ENCODE measurements at places on chromosomes 1 and 21.

GRCh38 chr1:1182491-1183220, 9.0 kb downstream of the TTLL10 start:
- no peak for DNase-seq

DNA sequence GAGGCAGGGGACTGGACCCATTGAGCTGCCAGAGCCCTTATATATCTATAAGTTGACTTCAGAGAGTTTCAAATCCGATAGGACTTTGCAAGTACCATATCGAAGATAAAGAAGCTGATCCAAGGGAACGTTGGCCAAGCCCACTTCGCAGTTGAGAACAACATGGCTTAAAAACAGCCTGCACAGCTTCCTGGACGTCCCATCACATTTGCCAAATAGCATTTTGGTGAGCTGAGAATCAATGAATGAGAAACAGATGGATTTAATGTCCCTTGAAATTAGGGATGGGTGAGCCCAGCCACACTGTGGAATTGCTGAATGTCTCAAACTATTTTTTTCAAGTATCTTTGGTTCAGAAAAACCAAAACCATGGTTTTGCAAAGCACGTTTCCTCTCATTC, 64.8 kb downstream of the KCNJ15 start:
- no peak for DNase-seq

- DNase-seq = no peak
Observed at GRCh38 chr1:5622412-5622811, 369.8 kb downstream of the NPHP4 start.

DNA sequence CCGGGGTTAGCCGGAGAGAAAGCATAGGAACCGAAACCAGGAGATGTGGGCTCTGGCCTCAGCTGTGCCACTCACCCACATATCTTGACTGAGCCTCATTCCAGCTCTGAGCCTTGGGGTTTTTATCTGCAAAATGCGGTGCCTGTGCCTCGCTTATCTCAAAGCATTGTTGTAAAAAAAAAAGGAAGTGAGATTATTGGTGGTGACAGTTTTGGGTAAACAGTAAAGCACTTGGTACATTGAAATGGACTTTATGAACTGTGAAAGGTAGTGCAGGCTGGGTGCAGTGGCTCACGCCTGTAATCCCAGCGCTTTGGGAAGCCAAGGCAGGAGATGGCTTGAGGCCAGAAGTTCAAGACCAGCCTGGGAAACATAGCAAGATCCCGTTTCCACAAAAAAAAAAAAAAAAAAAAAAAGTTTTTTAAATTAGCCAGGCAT, 3.8 kb downstream of the PTAFR start:
- DNase-seq = no peak

DNA sequence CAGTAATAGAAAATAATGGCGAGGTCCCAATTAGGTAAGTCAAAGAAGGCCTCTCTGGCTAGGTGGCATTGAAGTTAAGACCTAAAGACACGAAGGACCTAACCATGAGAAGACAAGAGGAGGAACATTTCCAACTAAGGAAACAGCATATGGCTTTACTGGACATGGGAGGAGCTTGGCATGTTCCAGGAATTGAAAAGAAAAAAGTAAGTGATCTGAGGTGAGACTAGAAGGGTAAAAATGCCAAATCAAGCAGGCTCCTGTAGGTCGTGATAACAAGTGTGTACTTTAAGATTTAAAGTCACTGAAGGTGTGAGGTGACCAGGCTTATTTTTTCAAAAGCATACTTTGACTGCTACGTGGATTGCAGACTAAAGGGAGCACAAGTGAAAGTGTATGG, 13.4 kb upstream of the CLCC1 start:
- no peak for DNase-seq

- no peak for DNase-seq
Observed at GRCh38 chr21:45022736-45023135, 51.6 kb upstream of the ADARB1 start.

- no peak for DNase-seq
Observed at GRCh38 chr1:236066828-236067386, 2.0 kb upstream of the NID1 start.

GRCh38 chr1:36305915-36306209, 306 bp upstream of the SH3D21 start:
- no peak for DNase-seq

DNA sequence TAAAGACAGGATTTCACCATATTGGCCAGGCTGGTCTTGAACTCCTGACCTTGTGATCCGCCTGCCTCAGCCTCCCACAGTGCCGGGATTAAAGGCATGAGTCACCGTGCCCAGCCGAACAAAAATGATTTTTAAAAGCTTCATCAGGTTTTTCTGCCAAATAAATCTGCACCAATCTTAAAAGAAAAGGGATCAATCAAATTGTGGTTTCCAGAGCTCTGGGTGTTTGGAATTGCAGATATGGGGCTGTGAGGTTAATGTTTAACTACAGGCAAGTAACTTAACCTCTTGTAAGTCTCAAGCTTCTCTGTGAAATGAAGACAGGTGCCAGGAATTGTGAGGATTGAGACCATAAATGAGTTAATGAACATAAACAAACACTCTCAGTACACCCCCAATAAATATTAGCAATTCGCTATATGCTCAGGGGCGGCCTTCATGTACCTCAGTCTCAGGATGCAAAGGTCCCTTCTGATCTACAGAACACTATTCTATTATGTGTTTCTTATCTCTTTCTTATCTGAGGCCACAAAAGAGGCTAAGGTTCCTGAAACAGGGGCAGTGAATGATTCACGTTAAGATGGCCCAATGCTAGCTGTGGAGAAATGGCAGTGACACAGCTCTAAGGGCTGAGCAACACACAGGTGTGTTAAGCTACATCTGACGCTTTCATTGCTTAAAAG, 7.1 kb upstream of the GNPAT start:
- DNase-seq = peak; percentile 38

- peak; percentile 33 for DNase-seq
Observed at GRCh38 chr1:177181631-177182291, 11.0 kb downstream of the BRINP2 start.

DNA sequence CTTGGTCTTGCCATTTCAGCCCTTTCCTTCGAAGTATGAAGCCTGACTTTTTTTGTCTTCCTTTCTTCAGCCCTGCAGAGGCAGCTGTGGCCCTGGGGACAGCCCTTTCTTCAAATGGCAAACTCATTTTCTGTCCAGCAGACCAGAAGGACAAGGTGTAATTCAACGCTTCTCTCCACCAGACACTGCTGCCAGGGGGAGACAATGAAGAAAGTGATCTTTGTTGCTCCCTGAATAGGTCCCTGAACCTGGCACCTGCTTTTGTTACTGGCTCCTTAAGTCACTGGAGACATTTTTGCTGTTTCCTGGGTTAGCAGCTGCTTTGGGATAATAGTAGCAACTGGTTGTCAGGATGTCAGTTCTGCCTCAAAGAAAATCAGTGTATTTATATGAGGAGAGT, 50.8 kb upstream of the MACF1 start:
- DNase-seq = no peak

- no peak for DNase-seq
Observed at GRCh38 chr1:201715351-201715750, 113.6 kb upstream of the IPO9 start.

GRCh38 chr1:223402790-223403142, 9.6 kb downstream of the CCDC185 start:
- DNase-seq = no peak

GRCh38 chr1:153697191-153698019, 18.9 kb downstream of the NPR1 start:
- DNase-seq = no peak

GRCh38 chr1:110551278-110551809, 32.4 kb upstream of the KCNA10 start:
- DNase-seq = no peak

DNA sequence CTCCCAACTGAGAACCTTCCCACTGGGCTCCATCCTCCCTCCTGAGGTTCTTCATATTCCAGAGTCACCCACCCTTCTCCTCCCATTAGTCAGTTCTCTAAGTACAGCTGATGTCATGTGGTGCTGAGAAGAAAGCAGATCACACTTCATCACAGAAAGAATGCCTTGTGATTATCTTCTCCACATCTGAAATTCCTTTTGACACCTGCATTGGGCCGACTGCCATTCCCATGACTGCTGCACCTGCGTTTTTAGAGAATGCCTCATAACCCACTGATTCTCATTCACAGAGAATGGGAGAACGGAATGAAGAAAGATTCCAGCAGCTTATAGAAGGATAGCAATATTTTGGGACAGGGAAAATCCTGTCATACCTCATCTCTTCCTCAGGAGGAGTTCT, 14.3 kb downstream of the LEPR start:
- DNase-seq = no peak

All from iris pigment epithelial cell (primary cell).